Liver (tissue), 10 donors: ENCODE measurements at places on chromosomes 2 and 18.

- DNase-seq: no peak
Measured at GRCh38 chr2:198116756-198117155, 312.4 kb downstream of the PLCL1 start.

- DNase-seq: no peak
Measured at GRCh38 chr18:2411381-2411960, 159.8 kb downstream of the METTL4 start.

DNA sequence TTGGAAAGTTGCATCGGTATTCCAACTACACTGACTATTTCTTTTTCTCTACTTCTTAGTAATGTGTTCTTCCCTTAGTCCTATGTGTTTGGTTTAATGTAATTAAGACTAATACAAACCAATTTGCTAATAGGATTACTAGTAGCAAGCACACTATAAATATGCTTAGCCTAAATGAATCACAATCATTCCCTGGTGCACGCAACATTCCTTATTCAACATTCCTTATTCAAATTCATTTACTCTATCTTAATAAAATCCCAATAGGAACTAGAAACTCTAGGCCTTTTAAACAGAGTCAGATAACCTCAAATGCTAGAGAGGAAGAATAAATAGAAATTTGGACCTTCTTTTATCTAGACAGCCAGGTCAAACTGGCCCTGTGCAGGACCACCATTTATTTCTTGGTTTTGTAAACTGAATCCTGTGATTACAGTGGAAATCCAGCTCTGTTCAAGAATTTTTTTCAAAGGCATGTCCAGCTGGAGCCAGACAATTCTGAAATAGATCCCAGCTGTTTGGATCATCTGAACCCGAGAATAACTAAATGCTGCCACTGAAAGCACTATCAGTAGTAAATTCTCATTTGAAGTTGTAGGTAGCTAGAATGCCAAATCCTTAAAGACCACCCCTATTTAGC lies 103.1 kb downstream of the PPP1R1C start:
- no peak for DNase-seq

GRCh38 chr2:160603771-160604510 lies 110.3 kb upstream of the RBMS1 start:
- no peak for DNase-seq

DNA sequence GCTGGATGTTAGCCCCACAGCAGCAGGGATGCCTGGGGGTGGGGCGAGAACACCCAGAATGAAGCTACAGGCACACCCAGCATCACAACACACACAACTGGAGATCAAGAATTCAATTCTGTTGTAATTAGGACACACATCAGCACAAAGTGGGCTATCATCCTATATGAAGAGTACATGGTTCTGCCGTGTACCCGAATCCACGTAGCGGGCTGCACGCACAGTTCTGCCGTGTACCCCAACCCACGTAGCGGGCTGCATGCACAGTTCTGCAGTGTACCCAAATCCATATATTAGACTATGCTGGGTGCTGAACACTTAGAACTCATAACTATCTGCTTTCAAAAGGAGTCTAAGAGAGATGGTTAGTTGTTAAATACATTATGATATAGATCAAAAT lies 86.5 kb downstream of the EIPR1 start:
- DNase-seq: no peak
